ENCODE measurements at places on chromosomes 4 and X.
A peak's percentile ranks its signal among the peaks of the same experiment; 100 is the strongest.

DNA sequence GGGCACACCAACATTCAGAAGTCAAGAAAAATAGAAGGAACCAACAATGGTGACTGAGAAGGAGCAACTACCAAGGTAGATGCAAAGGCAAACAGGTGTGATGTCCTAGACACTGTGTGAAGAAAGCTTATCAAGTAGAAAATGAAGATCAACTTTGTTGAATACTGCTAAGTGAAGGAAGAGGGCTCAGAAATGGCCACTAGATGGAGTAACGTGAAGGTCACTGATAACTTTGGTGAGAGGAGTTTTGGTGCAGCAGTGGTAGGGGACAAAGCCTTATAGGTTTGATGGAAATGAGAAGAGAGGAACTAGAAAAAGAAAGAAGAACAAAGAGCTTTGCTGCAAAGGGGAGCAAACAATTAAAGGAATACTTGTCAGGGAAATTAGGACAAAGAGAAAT is 23.5 kb downstream of the OTC start:
- no peak for DNase-seq

GRCh38 chr4:166140951-166141350 is 267.9 kb downstream of the TLL1 start:
- no peak for DNase-seq

GRCh38 chrX:15448010-15448639 is 45.0 kb downstream of the PIR start:
- no peak for DNase-seq

- no peak for DNase-seq
These were observed 195.7 kb downstream of the ARHGAP10 start for GRCh38 chr4:147927377-147928137.

- no peak for DNase-seq
These were observed 96.0 kb downstream of the RASGEF1B start for GRCh38 chr4:81375745-81376144.

- DNase-seq: no peak
These were observed 55.0 kb downstream of the LRBA start for GRCh38 chr4:150960079-150960478.

GRCh38 chr4:184848510-184848909 is 22.7 kb upstream of the ACSL1 start:
- DNase-seq: peak; percentile 30

GRCh38 chr4:156838761-156839160 is 132.8 kb downstream of the PDGFC start:
- no peak for DNase-seq

DNA sequence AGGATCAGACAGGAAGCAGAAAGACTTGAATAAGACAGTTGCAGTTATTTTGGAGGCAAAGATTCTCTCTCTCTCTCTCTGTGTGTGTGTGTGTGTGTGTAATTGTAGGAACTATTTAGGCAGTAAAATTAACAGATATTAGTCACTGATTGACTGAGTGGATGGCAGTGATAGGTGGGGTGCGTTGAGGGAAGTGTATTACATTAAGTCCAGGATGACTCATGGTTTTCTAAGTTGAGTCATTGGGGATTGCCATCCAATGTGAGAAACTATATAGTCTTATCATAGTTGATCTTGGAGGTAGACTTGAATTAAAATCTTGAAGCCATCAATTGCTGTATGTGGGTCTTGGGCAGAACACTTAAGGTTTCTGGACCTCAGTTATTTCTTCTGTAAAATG is 75.4 kb downstream of the AR start:
- no peak for DNase-seq

- DNase-seq: no peak
These were observed 516.4 kb upstream of the BOD1L1 start for GRCh38 chr4:14143892-14144291.

GRCh38 chrX:125203737-125204578 is 115.7 kb upstream of the TEX13C start:
- no peak for DNase-seq

DNA sequence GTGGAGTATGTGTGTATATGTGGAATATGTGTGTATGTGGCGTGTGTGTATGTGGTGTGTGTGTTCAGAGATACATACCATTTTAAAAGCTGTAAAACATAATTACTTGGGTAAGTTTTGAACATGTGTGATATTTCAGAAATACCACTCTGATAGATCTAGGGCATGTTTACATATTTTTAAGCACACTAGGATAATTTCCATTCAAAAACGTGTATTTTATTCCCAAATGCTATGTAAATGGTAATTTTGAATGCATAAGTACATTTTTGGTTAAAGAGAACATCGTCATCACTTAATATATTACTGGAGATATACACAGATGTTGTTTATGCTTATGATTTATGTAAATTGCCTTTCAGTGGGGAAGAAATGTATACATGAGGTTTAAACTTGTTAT is 34.7 kb upstream of the SHISA3 start:
- no peak for DNase-seq

GRCh38 chrX:16778545-16778944 is 7.7 kb upstream of the TXLNG start:
- no peak for DNase-seq

DNA sequence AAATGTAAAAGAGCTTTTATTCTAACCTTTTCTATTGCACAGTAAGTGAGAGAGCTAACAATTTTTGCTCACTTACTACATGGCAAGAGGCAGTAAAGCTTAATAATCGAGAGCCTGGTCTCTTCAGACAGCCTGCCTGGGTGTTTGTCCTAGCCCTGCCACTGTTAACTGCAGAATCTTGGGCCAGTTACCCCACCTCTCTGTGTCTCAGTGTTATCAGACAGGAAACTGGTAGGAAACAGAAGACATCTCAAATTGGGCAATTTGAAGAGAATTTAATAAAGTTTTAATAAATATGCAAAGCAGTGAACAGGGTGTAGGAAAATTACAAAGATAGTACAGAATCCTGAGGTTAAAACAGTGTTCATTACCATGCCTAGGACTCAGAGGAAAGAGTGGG is 13.4 kb downstream of the STAP1 start:
- DNase-seq: no peak

DNA sequence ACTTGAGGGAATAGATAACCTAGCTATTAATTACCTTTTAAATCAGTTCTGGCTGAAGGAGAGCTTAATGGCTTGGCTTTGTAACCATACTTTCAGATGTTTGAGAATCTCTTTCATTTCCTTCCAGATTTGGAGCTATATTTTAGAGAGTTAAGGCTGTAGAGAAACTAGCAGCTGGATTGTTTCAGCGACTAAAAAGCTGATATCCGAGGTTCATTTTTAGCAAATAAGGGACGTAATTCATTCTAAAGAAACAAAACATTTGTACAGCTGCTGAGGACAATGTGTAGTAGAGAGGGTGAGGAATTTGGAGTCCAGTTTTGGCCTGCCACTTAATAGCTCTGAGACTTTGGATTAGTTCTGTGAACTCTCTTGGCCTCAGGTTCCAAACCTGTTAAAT is 12.2 kb downstream of the OSTC start:
- no peak for DNase-seq

GRCh38 chr4:173827707-173828106 is 297.7 kb upstream of the HAND2 start:
- no peak for DNase-seq

- DNase-seq: no peak
These were observed 52.4 kb downstream of the DDX3X start for GRCh38 chrX:41386222-41386990.

DNA sequence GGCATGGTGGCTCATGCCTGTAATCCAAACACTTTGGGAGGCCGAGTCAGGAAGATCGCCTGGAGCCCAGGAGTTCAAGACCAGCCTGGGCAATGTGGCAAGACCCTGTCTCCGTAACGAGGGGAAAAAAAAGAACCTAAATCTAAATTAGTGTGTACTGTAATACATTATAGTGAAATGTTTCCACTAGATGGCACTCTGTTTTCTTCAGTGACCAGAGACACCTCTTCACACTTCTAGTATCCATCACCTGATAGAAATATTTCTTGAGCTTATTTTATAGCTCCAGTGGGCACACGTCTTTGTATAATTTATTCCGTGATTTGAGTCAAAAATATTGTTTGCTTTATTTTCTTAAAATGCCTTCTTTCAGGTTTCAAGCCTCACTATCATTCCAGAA is 600.9 kb upstream of the DIPK2B start:
- peak; percentile 65 for DNase-seq

DNA sequence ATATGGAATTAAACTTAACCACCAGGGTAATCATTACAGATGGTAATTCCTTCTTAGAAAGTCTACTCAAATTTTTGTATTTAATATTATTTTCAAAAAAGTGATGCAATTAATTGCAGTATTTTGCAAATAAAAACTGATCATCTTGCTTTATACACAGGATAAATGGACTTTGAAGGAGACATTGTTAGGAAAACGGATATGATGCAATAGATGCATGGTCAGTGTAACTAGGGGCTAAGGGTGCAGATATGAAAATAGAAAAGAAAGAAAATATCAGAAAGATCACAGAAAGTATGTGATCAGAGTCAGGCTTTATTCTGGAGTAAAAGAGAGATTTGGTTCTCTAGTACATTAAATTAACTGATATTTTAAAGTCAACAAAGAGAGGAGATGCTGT is 401.7 kb downstream of the TLL1 start:
- DNase-seq: no peak
